ENCODE measurements at places on chromosomes 11 and 22.

GRCh38 chr11:72848846-72849466, 34.7 kb downstream of the ATG16L2 start:
- DNase-seq, result peak; percentile 7

- no peak for DNase-seq
These were observed 26.9 kb upstream of the CECR2 start for GRCh38 chr22:17342361-17342760.

DNA sequence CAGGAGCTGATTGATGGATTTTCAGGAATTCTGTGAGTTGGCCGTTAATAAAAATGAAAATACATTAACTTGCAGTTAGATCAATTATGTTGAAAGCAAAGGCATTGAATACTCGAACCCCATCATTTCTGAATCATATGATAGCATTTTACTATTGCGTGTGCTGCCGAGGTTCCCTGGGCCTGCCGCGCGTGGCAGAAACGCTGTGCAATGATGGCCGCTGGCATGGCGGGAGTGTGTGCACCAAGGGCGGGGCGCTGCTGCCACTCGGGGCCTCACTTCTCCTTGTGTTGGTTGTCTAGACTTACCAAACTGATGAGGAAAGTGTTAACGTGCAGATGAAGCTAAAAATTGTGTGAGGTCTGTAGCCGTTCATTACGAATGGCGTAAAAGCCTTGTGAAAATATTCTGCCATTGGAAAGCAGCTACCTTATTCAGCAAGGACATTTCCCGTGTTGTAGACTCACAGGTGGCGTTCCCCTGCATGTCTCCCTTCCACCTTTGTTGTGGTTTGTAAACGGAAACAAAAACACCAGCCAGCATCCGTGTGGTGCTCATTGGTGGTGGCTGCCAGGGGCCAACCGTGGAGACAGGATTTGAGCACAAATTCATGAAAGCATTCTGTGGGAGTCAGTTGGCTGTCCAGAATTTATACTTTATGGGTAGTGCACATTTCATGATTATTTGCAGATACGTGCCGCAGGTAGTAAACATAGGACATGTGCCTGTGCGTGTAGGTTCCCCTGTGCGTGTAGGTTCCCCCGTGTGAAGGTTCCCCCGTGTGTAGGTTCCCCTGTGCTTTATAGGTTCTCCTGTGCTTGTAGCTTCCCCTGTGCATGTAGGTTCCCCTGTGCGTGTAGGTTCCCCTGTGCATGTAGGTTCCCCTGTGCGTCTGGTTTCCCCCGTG, 5.9 kb upstream of the GRAMD4 start:
- no peak for DNase-seq

DNA sequence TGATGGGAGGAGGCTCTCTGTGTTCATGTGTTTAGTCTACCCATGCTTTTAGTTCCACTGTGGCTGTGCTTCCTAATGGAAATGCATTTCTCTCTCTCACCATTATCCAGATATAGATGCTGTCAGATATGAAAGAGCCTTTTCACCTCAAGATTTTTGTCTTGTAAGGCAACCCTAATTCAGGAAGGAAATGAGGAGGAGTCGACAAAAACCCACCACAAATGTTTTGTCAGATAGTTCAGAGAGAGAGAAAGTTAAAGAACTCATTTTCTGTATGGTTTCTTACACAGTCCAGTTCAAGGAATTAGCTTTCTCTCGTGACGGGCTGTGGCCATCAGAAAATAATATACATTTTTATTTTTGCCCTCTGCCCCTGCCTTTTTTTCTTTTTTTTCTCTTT, 82.5 kb downstream of the ARL14EP start:
- DNase-seq, result no peak

DNA sequence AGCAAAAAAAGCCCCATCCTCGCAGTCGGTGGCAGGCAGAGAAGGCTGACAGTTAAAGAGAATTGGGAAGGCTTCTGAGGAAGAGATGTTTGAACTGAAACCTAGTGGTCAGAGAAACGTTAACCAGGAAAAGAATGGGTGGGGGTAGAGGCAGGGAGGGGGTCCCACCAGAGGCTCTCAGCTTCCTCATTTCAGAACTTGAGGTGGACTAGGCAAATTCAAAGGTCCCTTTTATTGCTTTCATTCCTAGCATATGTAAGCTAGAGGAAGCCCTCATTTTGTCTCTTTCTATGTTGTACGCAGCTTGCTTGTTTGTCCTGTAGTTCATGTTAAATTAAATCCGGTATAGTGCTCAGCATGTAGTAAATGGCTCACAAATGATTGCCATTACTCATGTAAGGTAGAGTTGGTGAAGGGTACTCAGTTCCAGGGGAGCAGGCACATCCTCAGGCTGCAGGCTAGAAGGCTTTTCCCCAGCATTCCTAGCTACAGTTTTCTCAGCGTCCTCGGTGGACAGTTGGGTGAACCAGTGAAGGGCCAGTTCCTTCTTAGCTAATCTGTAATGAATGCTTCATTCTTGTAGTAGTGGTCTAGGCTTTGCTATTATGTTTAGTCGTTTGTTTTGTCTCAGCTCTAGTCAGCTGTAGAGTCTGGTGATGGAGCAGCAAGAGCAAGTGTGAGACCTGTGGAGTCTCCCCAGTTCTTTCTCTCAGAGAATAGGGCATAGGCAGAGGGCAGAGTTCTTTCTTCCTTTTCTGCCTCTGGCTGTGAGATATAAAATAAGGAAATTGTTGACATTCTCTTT, 58.6 kb downstream of the UVRAG start:
- DNase-seq, result no peak

GRCh38 chr11:20917306-20917705, 247.9 kb downstream of the NELL1 start:
- DNase-seq, result no peak

Data from NCI-H1092 treated with DMSO at 0.1 percent for 48 hours (cell line).